ENCODE measurements at places on chromosomes 1 and 21.

GRCh38 chr1:235516862-235517446, 12.7 kb upstream of the B3GALNT2 start:
- peak; percentile 78 for DNase-seq

DNA sequence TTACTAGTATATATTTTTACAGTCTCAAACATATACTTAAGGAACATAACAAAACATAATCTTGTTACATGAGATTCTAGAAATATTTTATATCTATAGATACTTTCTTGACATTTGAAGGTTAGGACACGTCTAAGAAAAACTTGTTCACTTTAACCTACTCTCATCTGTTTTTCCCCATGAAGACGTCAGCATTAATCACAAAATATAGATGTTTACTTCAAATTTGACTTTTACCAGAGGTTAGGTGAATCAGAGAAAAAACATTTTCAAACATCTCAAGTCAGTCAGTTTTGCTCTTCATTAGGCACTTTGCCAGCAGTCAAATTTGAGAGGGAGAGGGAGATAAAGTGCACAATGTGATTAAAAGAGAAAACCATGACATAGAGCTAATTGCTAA, 47.7 kb downstream of the BRINP3 start:
- no peak for DNase-seq

- DNase-seq: no peak
These were observed 31.0 kb downstream of the CC2D1B start for GRCh38 chr1:52334906-52335528.

DNA sequence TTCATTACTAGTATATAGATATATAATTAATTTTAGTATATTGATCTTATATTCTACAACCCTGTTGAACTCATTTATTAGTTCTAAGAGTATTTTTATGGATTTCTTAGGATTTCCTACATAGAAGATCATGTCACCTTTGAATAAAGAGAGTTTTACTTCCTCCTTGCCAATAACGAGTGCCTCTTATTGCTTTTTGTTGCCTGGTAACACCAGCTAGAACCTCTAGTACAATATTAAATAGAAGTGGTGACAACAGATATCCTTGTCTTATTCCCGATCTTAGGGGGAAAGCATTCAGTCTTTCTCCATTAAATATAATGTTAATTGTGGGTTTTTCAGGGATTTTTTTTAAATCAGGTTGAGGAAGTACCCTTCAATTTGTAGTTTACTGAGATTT, 40.8 kb downstream of the WNT2B start:
- DNase-seq: no peak

DNA sequence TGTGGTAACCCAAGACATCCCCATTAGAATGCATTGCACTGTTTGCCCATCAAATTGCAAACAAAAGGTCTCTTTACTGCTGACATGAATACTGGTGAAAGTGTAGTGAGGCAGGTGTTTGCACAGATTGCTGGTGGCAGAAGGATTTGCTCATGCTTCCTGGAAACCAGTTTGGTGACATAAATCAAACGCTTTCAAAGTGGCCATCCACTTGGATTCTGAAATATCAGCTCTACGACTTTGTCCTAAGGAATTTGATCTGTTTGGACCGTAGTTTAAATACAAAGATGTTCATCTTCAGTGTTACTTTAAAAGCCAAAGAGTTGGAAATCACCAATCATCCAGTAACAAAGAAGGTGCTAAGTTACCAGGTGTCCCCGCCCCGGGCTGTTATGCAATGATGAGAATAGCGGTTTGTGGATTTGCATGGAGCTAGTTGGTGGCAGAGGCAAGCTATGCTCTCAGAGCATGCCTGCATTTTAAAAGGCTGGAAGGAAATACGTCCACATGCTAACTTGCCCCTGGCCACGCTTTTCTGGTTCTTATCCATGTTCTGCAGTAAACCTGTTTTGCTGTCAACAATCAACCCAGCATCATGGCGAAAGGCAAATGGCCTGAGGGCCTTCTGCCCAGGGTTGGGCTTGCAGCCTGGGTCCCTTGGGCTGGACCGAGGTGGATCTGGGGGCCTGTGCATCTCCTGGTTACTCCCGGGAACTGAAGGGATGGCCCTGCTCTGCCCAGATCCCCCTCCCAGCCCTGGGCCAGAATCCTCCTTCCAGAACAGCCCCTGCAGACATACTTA, 49.2 kb downstream of the UMODL1 start:
- no peak for DNase-seq

DNA sequence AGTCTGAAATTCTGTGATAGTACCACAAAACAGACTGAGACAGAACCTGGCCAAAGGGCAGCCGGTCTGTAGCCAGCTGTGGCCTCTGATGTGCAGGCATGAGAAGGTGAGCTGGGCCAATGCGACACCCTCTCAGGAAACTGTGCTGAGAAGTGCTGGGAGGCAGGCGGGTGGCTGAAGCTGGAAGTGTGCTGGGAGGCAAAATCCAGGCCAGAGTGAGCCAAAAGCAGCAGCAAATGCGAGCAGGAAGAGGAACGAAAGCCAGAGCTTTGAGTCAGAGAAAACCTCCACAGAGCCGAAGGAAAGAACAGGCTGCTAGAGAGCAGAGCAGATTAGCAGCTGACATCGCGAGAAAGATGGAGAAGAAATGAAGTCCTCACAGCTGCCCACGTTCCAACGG, 10.2 kb upstream of the ATP13A2 start:
- DNase-seq: no peak

DNA sequence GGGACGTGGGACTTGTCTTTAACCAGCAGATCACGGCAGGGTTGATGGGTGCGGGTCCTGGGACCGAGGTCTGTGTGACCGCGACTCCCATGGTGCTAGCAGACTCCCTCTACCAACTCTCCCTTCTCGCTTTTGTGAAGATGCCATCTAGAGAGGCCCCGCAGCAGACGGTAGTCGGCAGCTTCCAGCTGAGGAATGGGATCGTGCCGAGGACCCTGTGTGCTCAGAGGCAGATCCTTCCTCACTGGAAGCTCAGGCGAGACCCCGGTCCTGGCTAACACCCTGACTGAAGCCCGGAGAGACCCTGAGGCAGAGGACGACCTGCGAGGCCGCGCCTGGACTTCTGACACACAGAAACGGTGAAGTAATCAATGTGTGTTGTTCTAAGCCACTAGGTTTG, 12.5 kb upstream of the SPATC1L start:
- DNase-seq: no peak

- DNase-seq: no peak
These were observed 16.8 kb downstream of the PANK4 start for GRCh38 chr1:2509589-2509988.

- no peak for DNase-seq
These were observed 48.7 kb upstream of the TEKT2 start for GRCh38 chr1:36035154-36035553.

DNA sequence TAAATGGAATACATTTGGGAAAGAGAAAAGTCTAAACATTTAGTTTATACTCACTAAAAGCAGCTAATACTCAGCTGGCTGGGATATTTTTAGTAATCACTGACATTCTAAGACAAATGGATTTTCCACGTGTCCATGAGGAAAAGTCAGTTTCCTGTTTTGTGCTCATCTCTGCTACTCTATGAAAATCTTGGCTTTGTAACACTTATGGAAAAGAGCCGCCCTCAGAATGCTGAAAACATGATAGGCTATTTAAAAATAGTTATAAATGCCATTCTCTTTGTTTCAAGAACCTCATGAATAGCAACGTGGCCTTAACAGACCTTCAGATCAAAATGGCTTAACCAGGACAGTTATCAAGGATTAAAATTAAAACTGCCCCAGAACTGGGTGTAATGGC, 29.9 kb downstream of the MRAP start:
- DNase-seq: no peak

GRCh38 chr1:21296509-21297354, 6.5 kb upstream of the ECE1 start:
- DNase-seq: peak; percentile 61

DNA sequence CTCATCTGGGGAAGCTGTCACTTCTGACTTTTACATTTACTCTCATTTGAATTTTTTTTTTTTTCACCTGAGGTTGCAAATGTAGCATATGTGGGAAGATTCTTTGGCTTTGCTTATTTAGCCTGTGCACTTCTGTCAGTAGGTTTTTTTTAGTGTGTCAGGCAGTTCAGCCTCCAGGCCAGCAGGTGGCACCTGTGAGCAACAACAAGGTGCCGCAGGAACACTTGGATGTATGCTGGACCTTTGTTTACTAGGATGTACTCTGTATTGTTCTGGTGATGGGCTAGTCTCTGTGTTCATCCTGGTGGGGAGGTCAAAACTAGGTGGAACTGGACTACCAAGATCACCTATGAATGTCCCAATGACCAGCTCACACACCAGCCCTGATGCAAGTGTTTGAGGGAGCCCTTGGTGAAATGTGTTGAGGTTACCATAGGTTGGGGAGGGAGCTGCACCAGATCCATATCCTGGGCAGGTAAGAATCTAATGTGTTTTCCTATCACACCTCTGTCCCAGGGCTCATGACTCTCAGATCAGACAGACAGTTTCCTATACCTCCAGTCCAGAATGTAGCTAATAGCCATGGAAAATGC, 618.2 kb downstream of the BRINP3 start:
- DNase-seq: no peak

GRCh38 chr1:52926864-52927211, 238 bp upstream of the SCP2 start:
- DNase-seq: no peak

DNA sequence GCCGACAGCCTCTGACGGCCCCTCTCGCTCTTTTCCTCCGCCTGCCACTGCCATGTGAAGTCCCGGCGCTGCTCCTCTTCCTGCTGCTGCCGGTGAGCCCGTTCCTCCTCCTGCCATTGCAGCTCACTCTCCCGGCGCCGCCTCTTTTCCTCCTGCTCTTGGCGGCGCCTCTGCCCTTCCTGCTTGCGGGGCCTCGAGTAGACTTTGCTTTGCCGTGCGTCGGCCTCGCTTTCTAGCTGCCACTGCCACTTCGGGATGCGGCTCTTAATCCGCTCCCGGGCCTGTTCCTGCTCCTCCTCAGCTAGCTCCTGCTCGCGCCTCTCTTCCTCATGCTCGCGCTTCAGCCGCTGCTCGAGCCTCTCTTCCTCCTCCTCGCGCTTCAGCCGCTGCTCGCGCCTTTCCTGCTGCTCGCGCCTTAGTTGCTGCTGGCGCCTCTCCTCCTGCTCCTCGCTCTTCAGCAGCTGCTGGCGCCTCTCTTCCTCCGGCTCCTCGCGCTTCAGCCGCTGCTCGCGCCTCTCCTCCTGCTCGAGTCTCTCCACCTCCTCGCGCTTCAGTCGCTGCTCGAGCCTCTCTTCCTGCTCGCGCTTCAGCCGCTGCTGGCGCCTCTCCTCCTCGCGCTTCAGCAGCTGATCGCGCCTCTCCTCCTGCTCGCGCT, 4.3 kb downstream of the TCHH start:
- peak; percentile 12 for DNase-seq

DNA sequence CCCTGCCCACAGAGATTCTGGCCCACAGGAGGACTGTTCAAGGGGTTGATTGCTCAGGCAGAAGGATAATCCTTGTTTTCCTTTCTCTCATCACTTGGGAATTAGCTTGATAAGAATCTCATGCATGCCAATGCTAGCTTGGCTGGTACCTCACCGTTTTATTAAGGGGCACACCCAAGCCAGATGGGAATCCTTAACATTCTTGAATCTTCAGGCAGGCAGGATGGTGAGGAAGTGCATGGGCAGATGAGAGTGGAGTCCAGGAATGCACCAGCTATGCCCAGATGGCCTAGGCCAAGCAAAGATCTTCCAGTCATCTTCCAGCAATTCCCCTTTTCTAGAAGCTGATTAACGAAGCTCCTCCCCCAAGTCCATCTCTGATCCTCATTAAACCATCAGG, 4.1 kb upstream of the LCE7A start:
- DNase-seq: no peak

GRCh38 chr1:41646186-41646585, 161.7 kb upstream of the EDN2 start:
- no peak for DNase-seq

DNA sequence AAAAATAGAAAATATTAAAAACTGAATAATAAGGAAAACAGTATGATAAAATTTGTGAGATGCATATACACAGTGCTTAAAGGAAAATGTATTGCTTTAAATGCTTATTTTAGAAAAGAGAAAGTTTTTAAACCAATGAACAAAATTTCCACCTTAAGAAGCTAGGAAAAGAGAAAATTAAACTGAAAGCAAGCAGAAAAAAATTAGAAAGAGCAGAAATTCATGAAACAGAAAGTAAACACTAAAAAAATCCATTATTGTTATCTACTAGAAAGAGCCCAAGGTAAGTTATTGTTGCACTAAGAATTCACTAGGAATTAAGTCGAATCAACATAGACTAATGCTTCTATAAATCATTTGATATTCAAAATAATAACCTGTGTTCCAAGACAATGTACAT, 67.7 kb downstream of the PIK3R3 start:
- no peak for DNase-seq

DNA sequence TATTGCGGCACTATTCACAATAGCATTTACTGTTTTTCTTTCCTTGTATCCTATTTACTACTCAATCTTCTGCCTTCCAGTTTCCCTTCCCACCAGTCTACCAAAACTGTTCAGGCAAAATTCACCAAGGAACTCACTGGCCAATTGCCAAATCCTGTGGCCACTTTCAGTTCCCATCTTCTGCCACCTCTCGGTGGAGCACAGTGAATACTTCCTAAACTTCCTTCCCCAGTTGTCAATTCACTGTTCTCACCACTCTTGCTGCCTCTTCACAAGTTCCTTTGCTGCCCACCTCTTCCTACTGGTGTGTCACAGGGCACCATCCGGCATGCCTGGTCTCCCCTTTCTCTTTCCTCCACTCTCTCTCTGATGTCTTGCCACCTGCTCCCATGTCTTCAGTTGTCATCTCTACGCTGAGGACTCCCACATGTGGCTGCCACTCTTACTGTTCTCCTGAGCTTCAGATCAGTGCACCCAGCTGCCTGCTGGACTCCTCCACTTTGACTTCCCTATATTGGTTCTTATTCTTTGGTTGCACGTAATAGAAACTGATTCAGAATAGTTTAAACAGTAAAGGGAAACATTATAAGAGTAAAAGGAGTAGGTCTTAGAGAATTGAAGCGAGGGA, 114.4 kb downstream of the PIK3R3 start:
- DNase-seq: no peak

DNA sequence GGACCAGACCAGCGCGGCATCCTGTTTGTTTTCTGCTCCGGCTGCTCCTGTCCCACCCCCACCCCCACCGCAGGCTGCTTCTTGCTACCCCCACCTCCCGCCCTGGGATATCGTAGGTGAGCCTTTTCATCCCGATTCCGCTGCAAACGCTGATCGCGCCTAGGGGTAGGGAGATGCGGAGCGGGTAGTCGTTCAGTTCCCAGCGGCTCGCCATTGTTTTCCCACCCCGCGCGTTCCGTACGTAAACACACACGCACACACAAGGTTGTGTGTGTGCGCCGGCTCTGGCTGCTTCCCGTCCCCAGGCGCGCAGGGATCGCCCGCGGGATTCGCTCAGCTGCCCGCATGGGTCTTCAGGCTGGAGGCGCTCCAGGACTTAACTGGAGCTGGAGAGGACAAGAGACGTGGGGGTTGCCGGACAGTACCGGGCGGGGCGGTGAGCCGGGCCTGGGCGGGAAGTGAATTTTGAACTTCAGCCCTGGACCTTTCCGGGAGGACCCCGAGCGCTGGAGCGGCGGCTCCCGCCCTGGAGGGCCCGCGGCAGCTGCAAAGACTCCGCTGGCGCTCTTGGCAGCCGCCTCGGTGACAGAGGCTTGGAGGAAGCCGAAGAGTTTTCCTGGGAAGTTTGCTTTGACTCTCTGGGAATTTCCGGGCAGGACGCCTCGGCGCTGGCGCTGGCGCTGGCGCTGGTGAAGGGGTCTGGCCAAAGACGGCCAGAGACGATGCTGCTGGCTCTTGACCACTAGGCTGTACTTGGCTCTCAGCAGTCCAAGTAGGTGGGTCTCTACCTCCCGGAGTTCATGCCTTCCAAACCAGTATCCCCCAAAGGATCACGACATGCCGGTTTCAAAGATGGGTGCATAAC, 1.6 kb downstream of the SOX13 start:
- DNase-seq: no peak
